ENCODE measurements at places on chromosomes 6 and 20.

- no peak for DNase-seq
These were observed 105.2 kb downstream of the SMOC2 start for GRCh38 chr6:168546151-168546550.

- peak; percentile 36 for DNase-seq
These were observed 79.0 kb downstream of the ALDH8A1 start for GRCh38 chr6:134870677-134871498.

DNA sequence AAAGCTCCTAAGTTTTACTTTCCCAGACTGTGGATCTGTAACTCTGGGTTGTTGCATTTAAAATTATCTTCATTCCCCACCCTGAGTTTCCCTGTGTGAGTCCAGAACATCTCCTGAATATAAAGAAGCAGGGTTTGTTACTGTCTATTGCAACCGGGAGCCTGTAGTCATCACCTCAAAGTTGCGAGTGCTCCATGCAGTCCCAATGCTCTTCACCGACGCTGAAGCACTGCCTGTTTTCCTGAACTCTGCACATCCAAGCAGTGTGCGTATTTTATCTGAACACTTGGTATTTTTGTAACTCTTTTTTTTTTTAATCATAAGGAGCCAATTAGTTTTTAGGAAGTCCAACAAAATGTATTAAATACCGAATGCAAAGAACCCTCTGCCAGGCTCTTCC is 907 bp upstream of the HLA-B start:
- no peak for DNase-seq

DNA sequence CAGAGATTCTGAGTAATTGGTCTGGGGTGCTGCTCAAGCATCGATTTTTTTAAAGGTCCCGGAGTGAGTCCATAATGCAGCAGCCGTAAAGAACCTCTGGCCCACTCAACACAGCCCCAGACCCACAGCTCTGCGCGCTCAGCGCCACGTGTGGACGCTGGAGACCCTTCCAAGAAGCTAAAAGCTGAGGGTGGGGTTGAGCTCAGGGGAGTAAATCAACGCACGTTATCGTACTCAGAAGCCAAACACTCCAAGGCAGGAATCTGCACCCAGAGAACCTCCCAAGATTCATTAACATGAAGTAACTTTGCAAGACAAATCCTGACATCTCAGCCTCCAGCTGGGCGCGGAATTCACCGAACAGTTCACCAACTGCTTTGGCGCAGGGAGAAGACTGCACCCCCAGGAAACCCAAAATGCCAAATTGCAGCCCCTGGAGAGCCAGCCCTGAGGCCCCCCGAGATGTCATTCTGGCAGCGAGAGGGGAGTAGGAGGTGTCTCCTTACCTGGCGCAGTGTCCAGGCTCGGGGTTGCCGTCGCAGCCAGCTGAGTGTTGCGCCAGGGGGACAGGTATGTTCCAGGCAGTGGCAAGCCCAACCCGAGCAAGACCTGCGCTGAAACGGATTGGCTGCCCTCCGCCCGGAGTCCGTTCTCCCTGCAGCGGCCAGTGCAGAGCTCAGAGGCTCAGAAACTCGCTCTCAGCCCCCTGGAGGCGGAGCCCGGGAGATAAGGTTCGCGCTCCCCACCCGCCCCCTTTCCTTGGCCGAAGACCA is at the start of gene COL21A1:
COL21A1 (minus strand) TSS at position 700 of the 773 bp plus-strand sequence. CDS start 64,962 bp downstream, outside the sequence.
- DNase-seq = peak; percentile 91

DNA sequence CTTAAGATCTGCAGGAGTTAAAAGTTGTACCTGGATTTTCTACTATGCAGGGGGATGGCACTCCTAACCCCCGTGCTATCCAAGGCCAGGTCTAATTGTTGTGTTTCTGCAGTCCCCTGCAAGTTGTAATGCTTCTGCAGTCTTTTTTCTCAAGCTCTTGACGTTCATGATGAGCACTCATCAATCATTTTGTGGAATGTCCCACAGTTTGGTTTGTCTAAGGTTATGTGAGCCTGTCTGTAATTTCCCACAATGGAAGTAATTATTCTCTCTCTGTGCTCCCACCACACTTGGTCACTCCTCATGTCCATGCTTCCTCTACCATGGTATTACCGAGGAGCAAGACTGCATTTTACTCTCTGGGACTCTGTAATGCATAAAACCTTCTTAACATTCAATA is 107.6 kb upstream of the SSTR4 start:
- DNase-seq = no peak

- no peak for DNase-seq
These were observed 17.9 kb downstream of the RALGAPA2 start for GRCh38 chr20:20694591-20694990.

Data from DMS53 (cell line).